T-helper 17 cell (primary cell): ENCODE measurements at places on chromosomes 6 and 20. TPM values are rescaled to one million over a fixed set of nuclear protein-coding genes. Genes with fewer than 3 reads are reported as not detected.

GRCh38 chr6:53070806-53071205, 5.6 kb downstream of the FBXO9 start:
- no peak for DNase-seq

DNA sequence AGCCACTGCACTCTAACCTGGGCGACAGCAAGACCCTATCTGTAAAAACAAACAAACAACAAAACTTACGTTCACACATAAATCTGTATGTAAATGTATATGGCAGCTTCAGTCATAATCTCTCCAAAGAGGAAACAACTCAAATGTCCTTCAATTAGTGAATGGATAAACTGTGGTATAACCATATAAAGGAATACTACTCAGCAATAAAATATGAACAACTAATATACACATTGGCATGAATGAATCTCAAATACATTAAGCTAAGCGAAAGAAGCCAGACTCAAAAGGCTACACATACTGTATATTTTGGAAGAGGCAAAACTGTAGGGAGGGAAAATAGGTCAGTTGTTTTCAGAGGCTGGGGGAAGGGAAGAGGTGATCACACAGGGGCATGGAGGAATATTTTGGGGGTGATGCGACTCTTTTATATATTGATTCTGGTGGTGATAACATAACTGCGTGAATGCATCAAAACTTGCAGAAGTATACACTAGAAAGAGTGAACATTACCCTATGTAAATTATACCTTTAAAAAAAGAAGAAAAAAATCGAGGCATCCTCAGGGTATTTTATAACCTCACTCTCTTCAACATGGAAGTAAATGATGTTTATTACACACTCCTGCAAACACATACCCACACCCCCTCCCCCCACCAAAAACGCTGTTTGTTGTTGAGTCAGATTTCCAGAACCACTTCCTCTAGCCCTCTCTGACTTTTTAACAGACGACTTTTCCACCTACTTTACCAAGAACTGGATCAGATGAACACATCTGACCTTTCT, 115.2 kb upstream of the RNF24 start:
- no peak for DNase-seq

- no peak for DNase-seq
Measured at GRCh38 chr6:107115695-107116327, 496 bp upstream of the BEND3 start.

DNA sequence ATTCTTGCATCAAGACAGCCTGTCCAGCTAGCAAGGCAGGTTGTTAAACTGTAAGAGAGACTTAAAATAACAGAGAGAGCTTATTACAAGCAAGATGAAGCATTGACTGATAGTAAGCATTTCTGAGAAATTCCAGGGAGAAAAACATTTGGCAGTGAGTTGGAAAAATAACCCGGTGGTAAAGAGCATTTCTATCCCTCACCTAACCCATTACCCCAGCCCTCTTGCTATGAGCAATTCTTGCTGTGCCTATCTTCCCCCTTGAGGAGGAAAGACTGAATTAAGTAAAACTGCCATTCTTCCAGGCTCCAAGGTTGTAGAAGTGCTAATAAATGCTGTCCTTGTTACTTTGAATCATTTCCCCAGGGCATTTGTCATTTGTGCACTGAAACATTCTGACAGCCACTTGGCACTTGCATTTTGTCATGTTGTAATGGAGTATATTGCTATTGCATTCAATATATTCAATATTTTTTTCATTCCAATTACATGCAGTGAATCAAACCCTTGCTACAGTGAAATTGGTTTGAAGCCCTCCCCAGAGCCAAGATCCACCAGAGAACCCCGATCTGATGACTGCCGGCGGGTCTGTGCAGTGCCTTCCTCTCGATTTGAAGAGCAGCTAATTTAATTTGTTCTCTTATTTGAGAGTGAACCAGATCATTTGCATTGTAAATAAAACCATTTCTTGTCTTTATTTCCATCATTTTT, 291.1 kb downstream of the HIVEP2 start:
- DNase-seq: no peak

GRCh38 chr20:53996584-53997486, 73.6 kb downstream of the BCAS1 start:
- no peak for DNase-seq

The PRDM13 gene
- total RNA-seq: not detected

DNA sequence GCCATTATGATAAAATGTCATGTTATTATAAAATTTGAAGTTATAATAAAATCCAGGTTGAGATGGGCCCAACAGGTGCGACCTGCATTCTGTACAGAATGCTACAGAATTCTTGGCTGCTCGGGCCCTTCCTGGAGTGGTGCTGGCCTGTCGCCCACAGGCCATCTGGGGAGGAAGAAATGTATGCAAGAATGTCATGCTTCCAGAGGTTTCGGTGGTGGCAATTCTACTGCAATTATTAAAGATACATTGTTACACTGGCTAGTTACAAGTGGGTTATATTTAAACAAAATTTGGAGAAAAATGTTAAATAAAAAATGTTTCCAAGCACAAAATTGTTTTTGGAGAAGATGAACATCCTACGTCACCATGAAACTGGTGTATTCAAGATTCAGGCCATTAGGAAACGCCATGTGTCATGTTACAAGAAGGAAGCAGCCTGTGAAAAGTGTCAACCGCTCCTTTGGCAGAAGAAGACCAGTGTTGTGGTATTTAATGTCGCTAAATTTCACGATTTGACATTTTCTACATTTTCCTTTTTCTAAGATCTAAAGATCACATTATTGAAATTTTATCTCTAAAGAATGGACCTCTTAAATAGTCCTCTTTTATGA, 7.1 kb downstream of the RAMACL start:
- no peak for DNase-seq

DNA sequence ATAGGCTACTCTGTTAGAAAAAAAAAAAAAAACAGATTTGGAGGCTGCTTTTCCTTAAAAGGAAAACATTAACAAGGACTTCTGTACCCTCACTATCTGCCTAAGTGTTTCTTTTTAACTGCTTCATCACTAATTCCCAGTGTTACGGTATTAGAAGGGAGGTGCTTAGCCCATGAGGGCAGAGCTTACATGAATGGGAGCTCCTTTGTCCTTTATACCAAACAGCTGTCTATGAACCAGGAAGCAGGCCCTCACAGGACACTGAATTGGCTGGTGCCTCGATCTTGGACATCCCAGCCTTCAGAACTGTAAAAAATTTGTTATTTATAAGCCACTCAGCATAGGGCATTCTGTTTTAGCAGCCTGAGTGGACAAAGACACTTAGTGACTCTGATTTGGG, 215.6 kb upstream of the NRSN1 start:
- DNase-seq: no peak
